ENCODE measurements at places on chromosomes 16 and 17.

DNA sequence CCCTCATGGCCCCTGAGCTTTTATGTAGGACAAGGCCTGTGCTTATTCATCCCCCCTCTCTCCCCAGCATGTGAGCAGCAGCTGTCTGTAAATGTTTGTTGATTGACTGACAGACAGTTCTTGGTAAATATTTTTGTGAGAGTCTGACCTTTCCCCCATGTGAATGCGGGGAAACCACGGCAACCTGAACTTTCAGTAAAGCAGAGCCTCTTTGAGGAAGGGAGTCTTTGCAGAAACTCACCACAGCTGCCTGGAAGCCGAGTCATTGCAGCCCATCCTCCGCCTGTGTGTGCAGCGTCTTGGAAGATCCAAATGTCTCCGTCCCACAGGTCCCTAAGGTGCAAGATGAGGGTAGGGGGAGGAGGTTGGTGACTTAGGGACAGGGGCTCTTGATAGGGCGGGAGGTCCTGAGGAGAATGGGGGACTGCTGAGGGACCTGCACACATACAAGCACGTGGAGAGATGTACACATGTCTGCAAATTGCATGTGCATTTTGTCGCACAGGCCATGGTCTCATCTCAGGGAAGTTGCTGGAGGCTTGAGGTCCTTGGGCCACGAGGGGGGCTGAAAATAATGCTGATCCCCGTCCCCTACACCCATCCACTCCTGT is 23.0 kb upstream of the IL21R start:
- no peak for DNase-seq

GRCh38 chr16:87033541-87034300 is 283.5 kb downstream of the C16orf95 start:
- no peak for DNase-seq

GRCh38 chr17:63173450-63173849 is 207.4 kb downstream of the TANC2 start:
- DNase-seq: no peak

DNA sequence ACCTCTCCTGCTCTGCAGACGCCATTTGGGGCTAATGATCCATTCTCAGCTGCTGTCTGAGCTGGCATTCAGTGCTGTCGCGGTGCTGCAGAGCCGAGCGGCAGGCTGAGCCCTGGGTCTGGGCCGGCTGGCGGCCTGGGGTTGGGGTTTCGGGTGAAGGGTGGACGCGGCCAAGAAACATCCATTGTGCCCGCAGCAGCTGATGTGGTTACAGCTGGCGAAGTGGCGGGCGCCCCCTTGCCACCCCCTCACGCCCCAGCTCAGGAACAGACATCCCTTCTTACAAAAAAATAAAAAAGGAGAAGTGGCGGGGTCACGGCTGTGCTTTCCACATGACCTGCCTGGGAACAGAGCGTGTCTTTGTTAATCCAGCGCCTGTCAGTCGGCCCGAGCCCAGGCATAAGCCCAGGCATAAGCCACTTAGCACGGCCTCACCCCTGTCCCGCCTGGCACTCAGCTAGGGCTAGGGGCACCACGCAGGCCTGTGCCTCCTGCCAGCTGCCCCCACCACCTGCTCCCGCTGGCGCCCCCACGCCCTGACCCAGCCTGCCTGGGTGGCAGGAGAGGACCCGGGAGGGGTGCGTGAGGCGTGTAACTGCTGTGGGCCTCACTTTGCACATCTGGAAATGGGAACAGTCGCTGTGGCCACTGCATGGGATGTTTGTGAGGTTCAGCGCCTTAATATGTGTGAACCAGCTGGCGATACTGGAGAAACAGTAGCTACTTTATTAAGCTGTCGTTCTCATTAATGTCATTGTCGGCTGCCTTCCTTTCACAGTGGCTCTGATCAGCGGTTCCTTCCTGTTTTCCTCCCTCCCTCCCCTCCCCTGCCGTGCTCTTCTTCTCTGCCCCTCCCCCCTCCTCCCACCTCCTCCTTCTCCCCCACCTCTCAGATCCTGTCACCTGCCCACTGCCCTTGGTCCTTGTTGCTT is 197.7 kb upstream of the CIBAR2 start:
- no peak for DNase-seq

- no peak for DNase-seq
Observed at GRCh38 chr16:65105171-65105570, 16.7 kb downstream of the CDH11 start.

GRCh38 chr16:46896314-46896968 is 12.3 kb downstream of the GPT2 start:
- no peak for DNase-seq

DNA sequence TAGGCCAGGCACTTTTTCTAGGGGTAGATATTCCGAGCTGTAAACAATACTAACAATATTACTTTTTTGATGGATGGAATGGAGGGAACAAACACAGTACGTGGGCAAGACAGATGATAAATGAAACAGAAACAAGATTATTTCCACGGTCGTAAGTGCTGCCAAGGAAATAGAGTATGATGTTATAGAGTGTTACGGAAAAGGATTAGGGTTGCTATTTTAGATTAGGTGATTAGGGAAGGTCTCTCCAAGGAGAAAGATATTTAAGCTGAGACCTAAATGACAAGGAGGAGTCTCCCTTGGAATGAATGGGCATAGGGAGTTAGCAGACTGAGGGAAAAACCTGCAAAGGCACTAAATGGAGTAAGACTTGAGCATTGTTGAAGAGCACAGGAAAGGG is 8.3 kb downstream of the ADPRM start:
- no peak for DNase-seq

Measured in stimulated activated CD4-positive, alpha-beta T cell treated with anti-CD3 and anti-CD28 coated beads, Interleukin-2, amount 100 ng/mL, for 4 hours (primary cell).